ENCODE measurements at places on chromosomes 6 and 20.

DNA sequence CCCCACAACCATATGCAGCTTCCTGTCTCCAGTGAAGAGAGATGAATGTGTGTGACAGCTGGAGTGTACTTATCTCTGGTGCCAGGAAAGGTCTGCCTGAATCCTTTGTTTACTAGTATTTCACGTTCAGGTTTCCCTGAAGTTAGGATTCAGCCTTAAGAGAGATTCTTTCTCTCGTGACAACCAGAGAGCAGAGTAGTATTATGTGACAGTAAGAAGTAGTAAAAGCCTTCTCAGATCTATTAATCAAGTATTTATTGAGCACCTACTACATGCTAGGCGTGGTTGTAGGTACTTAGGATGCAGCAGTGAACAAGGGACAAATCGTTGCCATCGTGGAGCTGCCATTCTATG, 949 bp downstream of the KIFC1 start:
- DNase-seq, result peak; percentile 68

GRCh38 chr6:138468320-138469015, 30.8 kb downstream of the NHSL1 start:
- DNase-seq, result no peak

DNA sequence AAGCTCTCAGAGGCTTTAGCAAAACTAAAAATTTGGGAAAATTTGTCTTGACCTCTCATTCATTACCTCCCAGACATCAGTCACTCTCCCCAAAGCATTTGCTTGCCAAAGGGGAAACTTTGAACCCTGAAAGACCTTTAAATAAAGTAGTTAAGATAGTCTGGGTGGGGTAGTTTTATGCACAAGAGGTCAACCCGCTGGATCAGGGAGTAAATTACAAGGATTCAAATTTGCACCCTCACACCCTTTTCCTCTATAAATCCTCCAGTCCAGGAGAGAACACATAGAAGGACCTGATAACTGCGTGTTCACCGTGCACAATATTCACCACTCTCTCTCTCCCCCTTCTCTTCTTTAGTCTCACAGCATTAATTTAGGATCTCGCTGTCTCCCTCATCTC, 36.1 kb upstream of the TNFRSF21 start:
- no peak for DNase-seq

GRCh38 chr6:122778985-122779661, 393 bp upstream of the FABP7 start:
- no peak for DNase-seq

GRCh38 chr20:49409302-49409974, 73.0 kb downstream of the KCNB1 start:
- no peak for DNase-seq

DNA sequence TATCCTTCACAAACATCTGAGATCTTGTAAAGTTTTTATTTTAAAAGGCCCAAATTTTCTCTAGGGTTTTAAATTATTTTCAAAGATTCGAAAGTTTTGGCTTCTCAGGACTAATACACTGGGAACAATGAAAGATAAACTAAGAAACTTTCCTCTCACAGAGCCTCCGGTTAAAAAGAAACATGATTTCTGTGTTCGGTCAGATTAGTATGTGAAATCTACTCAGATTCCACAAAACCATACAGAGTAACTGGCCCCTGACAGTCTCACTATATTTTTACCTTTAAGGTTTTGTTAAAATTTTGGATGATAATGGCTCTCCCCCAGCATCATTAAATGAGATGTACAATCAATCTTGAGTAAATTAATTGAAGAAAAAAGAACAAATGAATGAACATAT, 471.0 kb downstream of the COL12A1 start:
- no peak for DNase-seq

- no peak for DNase-seq
These were observed 146.2 kb upstream of the SMLR1 start for GRCh38 chr6:130681028-130681427.

DNA sequence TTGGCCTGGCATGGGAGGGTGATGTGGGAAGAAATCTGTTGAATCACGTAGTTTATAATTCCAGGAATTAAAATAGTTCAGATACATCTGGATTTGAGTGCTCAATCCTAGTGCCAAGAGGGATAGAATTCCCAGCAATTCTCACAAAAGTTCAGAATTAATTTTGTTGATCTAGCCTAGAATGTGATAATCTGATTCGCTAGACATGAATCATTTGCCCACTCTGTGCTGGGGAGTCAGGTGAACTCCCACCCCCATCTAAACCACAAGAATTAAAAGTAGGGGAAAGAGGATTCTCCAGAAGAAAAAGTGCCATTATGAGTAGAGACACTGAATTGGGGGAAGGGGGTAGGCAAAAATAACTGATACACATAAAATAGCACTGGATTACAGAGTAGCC, 85.0 kb downstream of the LIN28B start:
- no peak for DNase-seq

DNA sequence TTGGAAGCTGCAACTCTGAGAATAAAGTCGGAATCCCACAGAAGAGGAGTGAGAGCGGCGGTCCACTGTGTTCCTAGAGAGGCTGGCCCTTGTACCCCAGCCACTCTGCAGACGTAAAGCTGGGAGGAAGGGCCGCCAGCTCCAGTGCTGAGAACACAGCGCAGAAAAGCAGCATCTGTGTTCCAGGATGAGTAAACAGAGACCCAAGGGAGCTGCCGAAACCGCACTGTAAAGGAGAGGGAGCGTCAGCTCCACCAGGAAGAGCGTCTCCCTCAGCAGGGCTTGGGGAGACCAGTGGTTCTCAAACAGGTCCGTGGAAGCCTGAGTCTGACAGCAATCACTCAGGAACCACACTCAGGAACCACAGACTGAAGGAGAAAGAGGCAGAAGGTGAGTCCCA, 134.0 kb downstream of the WDR27 start:
- DNase-seq, result no peak

GRCh38 chr6:126285871-126286365, 54.0 kb upstream of the CENPW start:
- DNase-seq, result no peak

DNA sequence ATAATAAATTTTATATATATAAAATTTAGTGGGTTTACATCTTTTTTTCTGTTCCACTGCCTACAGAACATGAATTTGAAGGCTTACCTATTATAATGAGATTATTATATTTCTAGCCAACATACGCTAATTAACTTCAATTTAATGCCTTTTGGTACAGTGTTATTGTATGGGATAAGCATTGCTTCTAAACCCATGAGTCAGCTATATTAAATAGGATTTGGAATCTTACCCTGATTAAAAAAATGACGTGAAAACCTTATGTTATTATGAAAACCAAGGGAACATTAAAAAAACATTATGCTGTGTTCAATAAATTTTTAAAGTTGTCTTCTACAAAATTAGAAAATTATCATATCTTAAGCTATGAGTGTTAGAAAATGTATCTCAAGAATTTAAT, 334.0 kb upstream of the RGS17 start:
- peak; percentile 56 for DNase-seq

DNA sequence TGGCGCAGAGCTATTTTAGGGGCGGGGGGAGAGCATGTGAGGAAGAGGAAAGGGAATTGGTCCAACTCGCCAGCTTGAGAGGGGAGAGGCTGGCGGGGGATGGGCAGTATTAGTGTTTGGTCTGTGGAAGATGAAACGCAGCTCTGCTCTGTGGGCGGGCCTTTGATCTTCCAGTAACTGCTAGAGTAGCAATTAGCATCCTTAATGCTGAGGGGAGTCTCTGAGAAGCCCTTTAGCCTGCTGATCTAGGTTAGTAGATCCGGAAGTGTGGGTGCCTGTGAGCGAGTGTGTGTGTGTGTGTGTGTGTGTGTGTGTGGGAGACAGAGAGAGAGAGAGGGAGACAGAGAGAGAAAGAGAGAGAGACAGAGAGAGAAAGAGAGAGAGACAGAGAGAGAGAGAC, 117.2 kb upstream of the BACH2 start:
- DNase-seq, result peak; percentile 82

DNA sequence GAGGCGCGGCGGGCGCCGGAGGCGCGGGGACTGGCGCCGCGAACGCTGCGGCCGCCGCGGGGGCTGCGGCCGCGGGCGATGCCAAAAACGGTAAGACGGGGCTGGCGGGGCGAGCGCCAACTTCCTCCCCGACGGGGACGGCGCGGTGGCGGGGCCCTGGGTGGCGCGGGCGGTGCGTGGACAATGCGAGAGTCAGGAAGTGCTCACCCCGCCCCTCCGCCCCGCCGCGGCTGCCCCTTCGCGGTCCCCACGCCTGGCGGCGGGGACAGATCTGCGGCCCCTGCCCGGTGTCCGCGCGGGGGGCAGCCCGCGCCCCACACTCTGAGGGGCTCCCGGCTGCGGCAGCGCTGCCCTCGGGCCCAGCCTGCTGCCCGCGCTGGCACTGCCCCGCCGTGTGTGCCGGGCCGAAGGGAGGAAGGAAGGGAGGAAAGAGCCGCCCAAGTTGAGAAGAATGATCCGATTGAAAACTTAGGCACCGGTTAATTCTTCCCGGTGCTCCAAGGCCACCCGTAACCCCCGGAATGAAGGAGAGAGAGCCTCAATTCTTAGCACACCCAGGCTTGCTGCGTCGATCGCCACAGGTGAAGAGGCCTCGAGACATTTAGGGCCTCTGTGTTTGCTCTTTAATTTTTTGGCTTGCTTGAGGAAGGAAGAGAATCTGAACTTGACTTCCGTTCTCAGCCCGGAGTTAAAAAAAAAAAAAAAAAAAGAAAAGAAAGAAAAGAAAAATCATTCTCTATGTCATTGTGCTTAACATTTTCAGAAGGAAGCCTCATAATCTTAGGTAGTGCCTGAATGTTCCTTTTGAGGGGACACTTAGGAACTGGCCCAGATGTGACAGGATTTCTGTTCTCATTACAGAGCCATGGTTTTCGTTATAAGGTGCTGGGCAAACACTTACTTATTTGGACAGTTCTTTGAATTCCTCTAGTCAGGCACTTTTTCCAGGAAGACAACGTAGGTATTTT, 982 bp downstream of the HECA start:
- peak; percentile 20 for DNase-seq

GRCh38 chr6:166162599-166163342, 4.9 kb downstream of the TBXT start:
- no peak for DNase-seq

DNA sequence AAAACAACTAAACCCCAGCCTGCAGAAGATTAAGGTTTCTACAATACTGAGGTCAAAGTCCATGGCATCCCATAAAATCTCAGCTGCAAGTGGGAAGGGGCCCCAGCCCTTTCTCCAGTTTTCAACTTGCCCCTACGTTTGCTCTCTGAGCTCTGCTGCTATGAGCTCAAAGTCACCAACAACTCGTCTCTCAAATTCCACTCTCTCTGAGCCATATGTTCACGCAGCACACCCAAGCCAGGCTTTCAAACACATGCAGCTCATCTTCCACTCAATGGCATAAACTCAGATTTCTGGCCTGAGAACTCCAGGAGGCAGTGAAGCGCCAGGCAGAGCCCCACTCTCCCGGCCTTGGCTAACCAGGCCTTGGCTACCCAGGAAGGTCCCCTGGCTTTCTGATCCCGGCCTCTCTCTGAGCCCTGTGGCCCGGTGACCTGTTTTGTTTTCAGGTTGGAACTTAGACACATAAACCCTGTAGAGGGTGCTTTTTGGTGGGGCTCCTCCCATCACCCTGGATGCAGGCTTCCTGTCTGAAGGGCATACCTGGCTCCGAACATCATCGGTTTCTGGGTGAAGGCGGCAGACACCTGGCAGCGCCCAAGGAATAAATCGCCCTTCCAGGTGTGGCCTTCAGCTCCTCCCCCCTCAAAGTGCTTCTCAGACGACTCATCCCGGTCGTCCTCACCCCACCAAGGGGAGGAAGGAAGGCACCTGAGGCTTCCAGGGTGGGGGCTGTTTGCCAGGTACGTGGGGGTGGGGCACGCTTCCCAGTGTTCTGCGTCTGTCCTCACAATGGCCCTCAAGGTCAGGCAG, 12.4 kb downstream of the SLC22A23 start:
- DNase-seq, result peak; percentile 42

DNA sequence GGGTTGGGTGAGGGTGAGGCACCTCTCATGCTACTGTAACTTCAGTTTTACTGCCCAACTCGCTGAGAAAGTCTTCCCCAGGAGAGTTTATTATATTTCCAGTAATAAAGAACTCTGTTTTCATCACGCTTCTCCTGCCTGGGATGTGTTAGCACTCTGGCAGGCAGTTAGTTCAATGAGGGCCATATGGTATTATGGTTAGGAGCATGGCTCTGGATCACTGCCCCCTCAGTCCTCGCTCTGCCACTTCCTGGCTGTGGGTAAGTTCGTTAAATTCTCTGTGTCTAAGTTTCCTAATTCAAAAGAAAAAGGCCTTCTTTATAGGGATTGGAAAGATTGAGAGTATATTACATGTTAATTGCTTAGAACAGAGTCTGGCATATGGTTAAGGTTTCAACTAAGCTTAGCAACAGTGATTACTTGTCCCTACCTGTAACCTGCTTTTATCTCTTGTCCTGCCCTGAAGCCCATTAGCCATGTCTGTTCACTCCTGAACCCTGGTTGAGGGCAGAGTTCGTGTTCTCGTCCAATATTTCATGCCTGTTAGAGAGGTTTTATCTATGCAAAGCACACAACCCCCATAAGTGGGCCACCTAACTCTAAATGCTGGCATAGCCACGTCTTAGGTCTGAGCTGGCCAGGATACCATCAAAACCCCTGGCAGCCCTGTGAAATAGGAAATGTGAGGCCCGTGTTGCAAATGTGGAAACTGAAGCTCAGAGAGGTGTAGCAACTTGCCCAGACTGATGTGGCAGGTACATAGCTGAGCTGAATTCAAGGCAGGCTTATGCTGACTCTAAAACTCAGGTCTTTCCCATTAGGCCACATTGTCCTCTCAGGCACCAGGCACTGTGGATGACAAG, 342.5 kb upstream of the JARID2 start:
- peak; percentile 78 for DNase-seq

DNA sequence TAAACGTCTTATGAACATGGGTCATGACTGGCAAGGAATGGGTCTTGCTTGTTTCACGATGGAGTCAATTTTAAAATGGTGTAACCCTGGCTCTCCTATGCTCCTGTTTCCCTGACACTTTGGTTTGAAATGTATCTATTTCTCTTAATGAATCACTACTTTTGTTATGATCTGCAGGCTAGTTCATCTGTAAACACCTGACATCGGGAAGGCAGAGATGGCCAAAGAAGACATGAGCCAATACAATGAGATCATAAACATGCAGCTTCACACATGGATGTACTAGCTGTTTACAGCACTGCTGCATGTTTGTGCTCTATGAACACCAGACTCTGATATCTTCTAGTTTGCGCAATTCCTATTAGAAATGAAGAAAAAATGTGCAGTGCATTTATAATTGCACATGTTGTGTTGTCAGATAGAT, 11.0 kb upstream of the RAD21L1 start:
- no peak for DNase-seq

GRCh38 chr6:26304797-26305640, 60.0 kb upstream of the BTN3A2 start:
- peak; percentile 66 for DNase-seq

GRCh38 chr20:2507464-2507863, 1.3 kb downstream of the ZNF343 start:
- no peak for DNase-seq

DNA sequence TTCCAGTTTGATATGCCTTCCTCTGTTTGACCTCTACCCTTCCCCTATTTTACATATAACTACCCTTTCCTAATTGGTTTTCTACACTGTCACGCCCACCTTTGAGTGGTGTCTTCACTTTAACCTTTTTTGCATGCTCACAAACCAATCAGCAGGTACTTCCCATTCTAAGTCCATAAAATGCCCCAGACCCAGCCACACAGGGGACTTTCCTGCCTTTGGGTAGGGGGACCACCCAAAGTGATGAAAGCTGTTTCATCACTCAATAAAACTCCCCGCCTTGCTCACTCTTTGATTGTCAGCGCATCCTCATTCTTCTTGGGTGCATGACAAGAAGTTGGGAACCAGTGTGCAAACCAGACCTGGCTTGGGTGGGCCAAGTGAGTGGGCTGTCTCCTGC, 20.5 kb upstream of the SNRPC start:
- DNase-seq, result no peak

- DNase-seq, result no peak
These were observed 28.9 kb upstream of the ZNF292 start for GRCh38 chr6:87126501-87126900.
